ENCODE measurements at places on chromosomes 11 and 22.

DNA sequence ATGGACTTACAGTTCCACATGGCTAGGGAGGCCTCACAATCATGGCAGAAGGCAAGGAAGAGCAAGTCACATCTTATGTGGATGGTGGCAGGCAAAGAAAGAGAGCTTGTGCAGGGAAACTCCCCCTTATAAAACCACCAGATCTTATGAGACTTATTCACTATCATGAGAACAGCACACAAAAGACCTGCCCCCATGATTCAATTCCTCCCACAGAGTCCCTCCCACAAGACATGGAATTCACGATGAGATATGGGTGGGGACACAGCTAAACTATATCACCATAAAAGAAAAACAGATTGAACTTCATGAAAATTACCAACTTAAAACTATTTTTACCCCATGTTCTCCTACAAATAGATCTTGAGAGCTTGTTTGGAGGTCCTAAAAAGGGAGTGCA, 19.6 kb downstream of the ENTHD1 start:
- DNase-seq, result no peak

DNA sequence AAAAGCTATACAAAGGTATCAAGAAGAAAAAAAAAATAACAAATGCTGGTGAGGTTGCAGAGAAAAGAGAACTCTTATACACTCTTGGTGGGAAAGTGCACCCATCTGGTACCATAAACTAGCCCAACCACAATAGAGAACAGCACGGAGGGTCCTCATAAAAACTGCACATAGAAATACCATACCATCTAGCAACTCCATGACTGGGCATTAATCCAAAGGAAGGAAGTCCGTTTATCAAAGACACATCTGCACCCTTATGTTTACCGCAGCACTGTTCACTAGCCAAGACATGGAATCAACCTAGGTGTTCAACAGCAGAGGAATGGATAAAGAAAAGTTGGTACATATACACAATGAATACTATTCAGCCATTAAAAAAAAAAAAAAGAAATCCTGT, 10.8 kb upstream of the CLDN5 start:
- DNase-seq, result no peak

GRCh38 chr11:45847911-45848316, 639 bp downstream of the CRY2 start:
- DNase-seq, result peak; percentile 76

- DNase-seq, result no peak
Measured at GRCh38 chr22:37843741-37844089, 419 bp downstream of the ANKRD54 start.

DNA sequence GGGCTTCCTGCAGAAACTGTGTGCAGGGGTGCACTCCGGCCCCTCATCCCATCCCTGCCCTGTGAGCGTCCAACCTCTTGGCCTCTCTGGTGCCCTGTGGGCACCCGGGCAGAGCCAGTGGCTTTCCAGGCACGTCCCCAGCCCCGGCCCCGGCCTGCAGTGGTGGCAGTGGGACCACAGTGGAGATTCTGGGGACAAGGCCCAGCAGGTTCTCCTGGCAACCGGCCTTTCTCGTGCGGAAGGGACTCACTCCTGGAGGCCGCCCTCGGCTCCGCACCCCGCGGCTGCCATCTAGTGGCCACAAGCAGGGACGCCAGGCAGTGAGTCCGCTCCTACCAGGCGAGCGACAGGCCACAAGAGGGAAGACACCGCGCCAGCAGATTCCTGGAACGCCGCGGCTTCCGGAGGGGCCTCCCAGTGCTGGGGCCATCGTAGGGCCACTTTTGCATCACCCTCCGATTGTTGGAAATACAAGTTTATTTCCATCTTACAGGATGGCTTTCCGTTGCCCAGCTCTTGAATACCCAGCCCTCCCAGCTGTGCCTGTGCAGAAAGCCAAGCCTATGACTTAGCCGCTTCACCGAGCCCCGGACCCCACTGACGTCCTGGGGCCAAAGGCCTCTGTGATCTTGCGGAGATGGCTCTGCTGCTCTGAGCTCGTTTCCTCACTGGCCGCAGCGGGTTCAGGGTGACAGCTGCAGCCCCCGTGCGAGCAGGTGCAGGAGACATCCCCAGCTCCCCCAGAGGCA, 357.3 kb downstream of the CTTN start:
- DNase-seq, result peak; percentile 58

DNA sequence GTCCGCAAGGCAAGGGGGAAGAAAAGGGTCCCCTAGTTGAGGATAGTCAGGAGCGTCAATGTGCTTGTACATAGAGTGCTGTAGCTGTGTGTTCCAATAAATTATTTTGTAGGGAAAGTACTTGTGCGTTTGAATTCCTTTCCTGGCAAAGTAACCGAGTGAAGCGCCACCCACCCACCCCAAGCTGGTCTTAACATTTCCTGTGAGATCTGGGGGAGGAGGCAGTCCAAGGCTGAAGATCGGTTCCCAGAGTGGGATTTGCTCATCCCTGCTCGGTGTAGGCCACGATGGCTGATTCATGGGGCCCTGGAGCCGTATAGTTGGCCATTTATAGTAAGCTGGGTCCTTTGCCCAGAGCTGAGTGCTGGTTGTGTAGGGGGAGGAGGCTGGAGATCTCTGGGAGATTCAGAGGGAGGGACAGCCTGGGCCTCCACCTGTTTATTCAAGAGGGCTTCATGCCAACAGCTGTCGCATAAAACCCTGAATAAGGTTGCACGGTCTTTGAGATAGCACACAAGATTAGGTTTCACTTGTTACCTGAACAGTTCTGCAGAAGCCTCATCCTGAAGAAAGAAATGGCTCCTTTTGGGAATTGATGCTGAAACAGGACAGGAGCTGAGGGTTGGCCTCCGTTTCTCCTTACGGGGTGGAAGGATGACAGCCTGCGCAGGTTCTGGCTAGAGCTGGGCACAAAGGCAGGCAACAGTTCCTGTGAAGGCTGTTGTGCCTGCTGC, 2.4 kb downstream of the ATF4 start:
- peak; percentile 71 for DNase-seq

DNA sequence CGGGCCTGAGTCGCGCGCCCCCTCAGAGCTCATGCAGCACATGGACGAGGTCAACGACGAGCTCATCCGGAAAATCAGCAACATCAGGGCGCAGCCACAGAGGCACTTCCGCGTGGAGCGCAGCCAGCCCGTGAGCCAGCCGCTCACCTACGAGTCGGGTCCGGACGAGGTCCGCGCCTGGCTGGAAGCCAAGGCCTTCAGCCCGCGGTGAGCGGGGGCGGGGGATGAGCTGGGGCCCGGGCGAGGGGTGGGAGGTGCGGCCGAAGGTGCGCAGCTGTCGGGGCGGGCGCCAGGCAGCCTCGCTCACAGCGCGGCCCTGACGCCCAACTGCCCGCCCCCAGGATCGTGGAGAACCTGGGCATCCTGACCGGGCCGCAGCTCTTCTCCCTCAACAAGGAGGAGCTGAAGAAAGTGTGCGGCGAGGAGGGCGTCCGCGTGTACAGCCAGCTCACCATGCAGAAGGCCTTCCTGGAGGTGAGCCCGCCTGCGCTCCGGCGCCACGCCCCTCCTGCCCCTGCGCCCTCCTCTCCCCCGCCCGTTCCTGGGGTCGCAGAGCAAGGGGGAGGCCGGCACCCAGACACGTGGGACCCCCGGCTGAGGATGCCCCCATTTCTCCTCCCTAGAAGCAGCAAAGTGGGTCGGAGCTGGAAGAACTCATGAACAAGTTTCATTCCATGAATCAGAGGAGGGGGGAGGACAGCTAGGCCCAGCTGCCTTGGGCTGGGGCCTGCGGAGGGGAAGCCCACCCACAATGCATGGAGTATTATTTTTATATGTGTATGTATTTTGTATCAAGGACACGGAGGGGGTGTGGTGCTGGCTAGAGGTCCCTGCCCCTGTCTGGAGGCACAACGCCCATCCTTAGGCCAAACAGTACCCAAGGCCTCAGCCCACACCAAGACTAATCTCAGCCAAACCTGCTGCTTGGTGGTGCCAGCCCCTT, 20.5 kb downstream of the EPS8L2 start:
- no peak for DNase-seq

- no peak for DNase-seq
Measured at GRCh38 chr11:134357545-134357839, 25.7 kb downstream of the GLB1L2 start.

- DNase-seq, result no peak
Measured at GRCh38 chr11:79150966-79151365, 289.9 kb downstream of the TENM4 start.

DNA sequence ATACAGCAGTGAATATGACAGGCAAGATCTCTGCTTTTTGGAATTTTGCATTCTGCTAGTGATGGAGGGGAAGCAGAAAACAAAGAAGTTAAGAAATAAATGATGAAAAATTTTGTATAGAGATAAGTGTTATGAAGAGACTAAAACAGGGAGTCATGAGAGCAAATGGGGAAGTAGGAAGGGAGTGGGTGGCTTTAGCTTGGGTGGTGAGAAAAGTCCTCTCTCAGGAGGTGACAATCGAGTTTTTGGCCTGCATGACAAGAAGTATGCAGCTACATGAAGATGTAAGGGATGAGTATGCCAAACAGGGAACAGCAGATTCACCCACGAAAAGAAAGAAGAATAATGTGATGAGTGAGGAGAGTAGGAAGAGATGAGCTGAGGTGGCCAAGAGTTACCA, 80.7 kb upstream of the MPPED2 start:
- no peak for DNase-seq

DNA sequence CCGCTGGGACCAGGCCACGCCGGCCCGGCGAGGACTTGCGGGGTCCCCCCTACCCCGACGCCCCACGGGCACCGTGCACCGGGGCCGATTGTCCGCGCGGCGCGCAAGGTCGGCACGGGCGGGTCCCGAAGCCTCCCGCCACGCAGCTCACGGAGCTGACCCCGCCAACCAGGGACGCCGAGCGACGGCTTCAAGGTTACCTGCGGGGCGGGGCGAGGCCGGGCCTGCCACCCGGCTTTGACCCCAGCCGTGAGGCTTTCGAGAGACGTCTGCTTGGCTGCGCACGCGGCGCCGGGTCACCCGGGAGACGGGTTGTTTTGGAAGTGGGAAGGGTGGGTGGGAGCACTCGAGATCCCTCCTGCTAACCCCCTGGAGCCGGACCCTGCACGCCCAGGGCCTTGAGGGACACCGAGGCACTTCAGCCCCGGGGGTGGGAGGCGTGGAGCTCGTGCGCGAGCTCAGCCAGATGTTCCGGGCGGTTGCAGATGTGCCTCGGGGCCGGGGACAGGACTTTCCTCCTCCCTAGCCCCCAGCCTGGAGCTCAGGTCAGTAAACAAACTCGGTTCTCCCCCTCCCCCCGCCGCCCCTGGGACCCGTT, 3.2 kb upstream of the WNT11 start:
- no peak for DNase-seq

GRCh38 chr22:29973269-29973668, 90.3 kb downstream of the MTMR3 start:
- DNase-seq, result no peak

- no peak for DNase-seq
Measured at GRCh38 chr11:113831314-113831713, 44.1 kb downstream of the USP28 start.

DNA sequence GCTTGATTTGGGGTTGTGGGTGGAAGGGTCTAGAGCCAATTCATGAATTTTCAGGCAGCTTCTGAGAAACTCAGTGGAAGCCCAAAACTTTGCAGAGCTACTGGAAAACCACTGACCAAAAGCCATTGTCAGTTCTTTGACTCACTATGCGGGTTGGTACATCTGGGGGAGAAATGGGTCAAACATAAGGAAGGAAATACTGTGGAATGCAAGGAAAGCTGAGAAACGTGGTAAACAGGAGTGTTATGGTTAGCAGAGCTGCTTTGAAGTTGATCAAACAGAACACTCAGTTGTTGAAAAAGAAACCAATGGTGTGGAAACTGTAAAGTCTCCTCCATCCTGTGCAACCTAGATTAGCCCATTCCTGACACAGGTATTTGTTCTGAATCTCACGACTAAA, 6.3 kb upstream of the ABTB2 start:
- peak; percentile 55 for DNase-seq

- no peak for DNase-seq
Measured at GRCh38 chr11:75853971-75854370, 39.0 kb downstream of the UVRAG start.

DNA sequence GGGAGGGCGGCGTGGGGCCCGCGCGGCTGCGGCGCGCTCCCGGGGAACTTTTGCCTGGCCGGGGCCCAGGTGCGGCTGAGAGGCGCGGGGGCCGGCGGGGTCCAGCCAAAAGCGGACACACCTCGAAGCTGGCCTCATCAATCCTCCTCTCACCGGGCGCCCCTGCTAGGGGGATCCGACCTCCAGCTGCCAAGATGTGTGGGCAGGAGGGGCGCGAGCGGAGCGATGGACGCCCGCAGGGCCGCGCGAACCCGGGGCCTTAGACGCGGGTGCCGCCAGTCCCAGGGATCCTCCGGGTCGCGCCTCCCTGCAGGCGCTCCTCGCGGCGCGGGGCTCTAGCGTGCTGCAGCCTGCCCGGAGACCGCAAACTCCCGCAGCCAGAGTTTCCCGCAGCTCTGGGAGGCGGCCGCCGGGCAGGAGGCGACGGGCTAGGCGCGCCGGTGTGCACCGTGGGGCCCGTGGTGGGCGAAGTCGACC, 785 bp downstream of the IGSF9B start:
- DNase-seq, result no peak

- peak; percentile 60 for DNase-seq
Measured at GRCh38 chr22:42270510-42271190, at the start of gene TCF20. Gene TCF20 (minus strand): TSS chr22:42270653. CDS start chr22:42215305, 55,348 bp downstream.

All from AG10803 (cell line).